ENCODE measurements at places on chromosomes 7 and 10.

- DNase-seq: no peak
Observed at GRCh38 chr7:149803551-149804074, 30.2 kb upstream of the ZNF467 start.

DNA sequence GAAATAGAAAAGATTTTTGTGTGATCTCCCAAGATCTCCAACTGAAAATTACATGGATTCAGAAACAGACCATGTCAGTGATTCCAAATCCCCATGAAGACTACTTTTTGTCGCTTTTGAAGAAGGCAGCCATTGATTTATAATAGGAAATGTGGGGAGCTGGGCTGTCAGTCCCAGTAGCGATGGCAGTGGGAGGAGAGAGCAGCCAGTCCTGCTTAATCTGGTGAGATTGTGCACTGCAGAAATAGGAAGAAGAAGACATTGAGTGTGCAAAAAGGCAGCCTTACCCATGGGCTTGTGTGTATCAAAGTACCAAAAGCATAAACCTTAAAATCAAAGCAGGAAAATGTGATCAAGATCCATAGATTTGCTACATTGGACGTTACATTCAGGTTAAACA lies 4.8 kb downstream of the ADRB1 start:
- no peak for DNase-seq

GRCh38 chr10:6386960-6387359 lies 184.2 kb downstream of the PFKFB3 start:
- no peak for DNase-seq

- no peak for DNase-seq
Observed at GRCh38 chr10:115674496-115674895, 581.3 kb downstream of the ATRNL1 start.

DNA sequence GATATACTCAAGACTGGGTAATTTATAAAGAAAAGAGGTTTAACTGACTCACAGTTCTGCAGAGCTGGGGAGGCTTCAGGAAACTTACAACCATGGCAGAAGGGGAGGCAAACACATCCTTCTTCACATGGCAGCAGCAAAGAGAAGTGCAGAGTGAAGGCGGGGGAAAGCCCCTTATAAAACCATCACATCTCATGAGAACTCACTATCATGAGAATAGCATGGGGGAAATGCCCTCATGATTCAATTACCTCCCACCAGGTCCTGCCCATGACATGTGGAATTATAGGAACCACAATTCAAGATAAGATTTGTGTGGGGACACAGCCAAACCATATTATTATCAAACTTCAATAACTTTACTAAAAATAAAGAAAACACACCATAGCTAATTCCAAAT lies 30.4 kb upstream of the JAZF1 start:
- no peak for DNase-seq

GRCh38 chr10:10911471-10911921 lies 106.2 kb upstream of the CELF2 start:
- no peak for DNase-seq

DNA sequence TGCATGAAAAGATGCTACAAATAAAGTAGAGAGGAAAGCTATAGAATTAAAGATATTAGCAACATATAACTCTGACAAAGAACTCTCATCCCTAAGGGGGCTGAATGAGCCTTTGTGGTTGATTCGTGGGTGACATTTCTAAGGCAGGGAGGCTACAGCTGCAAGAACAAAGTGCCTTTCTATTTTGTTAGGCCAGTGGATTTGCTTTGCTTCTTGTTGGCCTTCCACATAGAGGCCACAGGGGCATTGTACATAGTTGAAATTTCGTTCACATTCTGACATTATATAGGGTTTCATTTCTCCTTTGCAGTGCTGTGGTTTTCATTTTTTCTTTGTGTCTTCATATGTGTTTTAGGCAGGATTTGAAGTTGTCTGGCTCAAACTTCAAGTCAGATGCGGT lies 819.2 kb upstream of the C7orf33 start:
- DNase-seq: no peak

GRCh38 chr10:93464776-93465388 lies 17.3 kb downstream of the MYOF start:
- no peak for DNase-seq

DNA sequence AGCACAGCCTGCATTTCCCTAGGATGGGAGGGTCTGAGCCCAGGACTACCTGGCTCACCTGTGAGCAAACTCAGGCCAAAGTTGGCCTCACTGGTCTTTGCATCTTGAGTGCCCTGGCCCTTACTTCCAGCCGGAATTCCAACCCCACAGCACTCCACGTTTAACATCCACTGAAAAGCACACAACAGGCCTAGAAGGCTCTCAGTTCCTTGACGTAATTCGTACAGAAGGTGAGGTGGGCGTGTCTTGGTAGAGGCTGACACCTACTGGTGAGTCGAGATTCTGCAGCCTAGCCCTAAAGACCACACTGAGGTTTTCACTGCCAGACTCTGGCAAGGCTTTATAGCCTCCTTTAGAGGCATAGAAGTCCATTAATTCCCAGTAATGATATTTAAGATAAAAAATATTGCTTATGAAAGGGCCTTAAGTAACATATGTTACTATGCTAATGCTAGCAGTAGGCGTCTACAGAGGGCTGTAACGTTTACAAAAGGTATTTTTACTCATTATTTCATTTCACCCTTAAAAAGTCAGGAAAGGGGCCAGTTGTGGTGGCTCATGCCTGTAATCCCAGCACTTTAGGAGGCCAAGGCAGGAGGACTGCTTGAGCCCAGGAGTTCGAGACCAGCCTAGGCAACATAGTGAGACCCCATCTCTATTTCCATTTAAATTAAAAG lies 95.8 kb downstream of the HIP1 start:
- peak; percentile 82 for DNase-seq

DNA sequence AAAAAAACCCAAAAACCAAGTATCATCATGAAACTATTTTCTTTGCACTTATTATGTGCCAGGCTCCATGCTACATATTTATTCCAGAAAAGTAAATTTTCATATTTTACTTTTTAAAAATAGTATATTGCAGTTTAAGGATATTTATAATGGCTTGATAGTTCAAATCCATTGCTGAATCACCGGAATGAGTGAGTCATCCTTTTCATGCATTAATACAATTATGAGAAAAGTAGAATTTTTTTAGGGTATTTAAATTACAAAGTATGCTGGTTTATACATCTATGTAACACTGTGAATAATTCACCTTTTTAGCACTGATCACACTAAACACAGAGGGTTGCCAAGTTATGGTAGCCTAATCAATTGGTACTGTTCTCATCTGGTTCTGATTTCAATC lies 54.3 kb downstream of the SLC16A9 start:
- DNase-seq: no peak

GRCh38 chr10:77635402-77636227 lies 2.0 kb downstream of the KCNMA1 start:
- no peak for DNase-seq

GRCh38 chr7:47092336-47092735 lies 489.6 kb downstream of the TNS3 start:
- DNase-seq: no peak

GRCh38 chr7:21076054-21076453 lies 289.4 kb upstream of the SP8 start:
- no peak for DNase-seq

- no peak for DNase-seq
Observed at GRCh38 chr7:94352887-94353286, 41.8 kb upstream of the COL1A2 start.

- DNase-seq: no peak
Observed at GRCh38 chr7:3942816-3943745, 642.0 kb downstream of the SDK1 start.

DNA sequence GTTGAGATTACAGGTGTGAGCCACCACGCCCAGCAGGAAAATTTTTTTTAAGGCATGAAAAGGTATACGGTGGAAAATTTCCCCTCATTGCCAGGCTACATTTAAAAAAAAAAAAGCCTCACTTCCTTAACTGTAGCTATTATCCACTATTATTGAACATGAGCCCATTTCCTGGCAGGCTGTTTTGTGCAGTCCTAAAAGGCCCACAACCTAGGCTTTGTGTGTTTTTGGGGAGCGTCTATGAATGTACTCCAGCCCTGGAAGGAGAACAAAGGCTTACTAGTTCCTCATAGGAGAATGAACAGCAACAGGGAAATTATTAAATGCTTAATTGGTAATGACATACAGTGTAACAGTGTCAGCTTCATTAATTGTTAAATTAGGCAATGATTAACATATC lies 111.0 kb downstream of the ABLIM1 start:
- no peak for DNase-seq

GRCh38 chr7:77370606-77371005 lies 45.5 kb downstream of the GSAP start:
- DNase-seq: no peak

GRCh38 chr7:151873402-151873965 lies 3.4 kb downstream of the PRKAG2 start:
- DNase-seq: no peak

DNA sequence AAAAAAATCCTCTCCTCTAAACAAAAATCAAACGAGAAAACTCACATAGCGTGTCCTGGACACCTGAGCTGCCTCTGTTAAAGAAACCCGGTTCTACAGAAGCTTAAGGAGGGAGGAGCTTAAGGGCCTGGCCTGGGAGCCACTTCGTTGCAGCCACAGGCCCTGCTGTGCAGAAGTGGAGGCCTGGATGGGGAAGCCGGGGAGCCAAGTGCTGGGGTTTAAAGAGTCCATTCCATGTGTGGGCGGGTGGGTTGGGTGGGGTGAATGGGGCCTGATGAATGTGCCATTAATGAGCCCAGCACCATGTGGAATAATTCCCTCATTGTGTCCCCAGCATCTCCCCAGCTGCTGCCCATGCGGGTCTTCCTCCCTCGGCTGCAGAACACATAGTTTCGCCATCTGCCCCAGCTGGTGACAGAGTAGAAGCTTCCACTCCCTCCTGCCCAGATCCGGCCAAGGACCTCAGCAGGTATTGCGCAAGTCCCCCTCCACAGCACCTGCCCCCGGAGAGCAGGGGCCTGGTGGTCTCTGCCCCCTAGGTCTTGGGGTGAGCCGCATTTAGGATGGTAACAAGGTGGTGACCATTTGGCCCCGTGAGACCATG lies 127.8 kb upstream of the BTBD16 start:
- no peak for DNase-seq

GRCh38 chr10:6213908-6214307 lies 11.2 kb downstream of the PFKFB3 start:
- no peak for DNase-seq

DNA sequence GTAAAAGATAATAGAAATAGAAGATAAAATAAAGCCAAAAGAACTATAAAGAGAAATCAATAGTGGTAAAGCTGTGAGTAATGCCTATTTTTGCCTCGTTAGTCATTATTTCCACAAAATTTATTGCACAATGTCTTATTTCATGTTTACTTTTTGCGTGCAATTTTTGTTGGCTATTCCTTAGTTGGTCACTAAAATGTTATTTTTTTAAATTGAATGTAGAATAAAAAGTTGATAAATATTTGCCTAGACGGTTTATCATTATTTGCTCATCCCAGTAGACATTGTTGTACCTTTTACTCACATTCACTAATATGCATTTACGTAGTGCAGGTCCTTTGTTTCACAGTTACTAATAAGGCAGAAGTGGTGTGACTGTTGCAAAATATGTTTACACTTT lies 227.8 kb upstream of the BMPER start:
- DNase-seq: no peak

- DNase-seq: no peak
Observed at GRCh38 chr7:18330548-18330947, 165.0 kb upstream of the HDAC9 start.

DNA sequence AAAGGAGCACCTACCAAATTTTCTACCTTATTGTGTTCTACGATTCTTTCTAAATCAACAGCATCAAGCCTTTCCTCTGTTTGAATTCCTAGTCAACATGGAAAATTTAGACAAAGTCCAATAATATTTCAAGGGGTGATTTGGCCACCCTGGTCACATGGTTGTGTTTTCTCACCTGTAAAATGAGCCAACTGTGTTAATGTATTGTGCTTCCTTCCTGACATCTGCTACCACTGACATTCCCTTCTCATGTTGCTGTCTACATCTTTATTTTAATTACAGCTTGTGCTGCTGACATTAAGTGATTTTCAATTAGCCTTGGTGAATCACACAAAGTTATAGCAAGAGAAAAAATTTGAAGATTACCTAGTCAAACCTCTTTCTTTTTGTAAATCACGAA lies 83.0 kb upstream of the NPSR1 start:
- no peak for DNase-seq

DNA sequence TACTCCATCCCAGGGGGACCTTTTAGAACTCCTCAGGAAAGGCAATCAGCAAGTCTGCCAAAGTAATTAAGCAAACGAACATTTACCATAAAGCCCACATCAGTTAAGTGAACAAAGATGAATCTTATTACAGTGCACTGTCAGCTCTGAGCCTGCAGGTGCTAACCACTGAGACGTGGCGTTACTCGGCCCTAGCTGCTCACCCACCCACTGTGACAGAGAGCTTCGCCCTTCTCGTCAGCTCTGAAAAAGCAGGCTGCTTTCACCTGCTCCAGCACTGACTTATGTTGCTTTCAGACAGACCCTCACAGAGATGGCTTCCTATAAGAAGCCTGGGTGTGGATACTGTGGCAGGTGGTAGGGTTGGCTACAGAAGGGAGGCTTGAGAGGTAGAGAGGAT lies 57.7 kb upstream of the KCNIP2 start:
- DNase-seq: no peak

- DNase-seq: no peak
Observed at GRCh38 chr7:8325067-8325466, 63.1 kb upstream of the ICA1 start.

DNA sequence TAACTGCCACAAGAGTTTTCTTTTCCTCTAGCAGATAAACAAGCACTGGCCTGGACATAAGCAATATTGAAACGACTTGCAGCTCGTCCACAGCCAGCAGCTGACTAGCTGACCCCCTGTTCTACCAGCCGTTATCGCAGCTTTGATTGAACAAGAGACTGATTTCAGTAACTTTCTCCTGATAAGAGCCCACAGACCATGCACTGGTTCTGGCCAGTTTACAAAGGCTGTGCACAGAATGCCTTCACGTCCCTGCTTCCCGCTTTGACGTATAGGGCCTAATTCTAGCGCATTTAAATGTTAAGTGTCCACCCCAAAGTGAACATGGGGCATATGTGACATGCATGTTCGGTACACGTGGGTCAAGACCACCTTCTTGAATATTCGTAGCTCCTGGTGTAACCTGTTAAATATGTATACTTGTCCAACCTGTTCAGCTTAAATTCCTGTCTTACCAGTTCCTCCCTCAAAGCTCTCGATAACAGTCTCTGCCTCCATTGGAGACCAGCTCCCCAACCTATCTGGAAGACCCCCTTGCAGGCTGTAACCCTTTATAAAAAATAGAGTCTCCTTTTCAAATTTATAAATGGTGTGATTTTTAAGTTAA lies 69.2 kb downstream of the LYZL1 start:
- no peak for DNase-seq

DNA sequence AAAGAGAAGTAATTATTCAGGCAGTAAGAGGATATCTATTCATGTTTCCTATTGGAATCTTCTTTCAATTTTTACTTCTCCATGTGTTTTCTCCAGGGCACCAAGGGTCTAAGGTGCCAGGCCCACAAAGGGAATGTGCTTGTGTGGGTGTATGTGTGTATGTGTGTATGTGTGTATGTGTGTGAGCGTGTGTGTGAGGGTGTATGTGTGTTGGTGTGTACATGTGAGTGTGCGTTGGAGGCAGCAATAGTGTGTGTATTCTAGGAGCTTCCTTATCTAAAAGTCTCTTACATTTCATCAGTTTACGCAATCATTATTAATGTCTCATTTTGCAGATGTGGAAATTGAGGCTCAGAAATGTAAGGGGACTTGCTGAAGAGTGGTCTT lies 28.3 kb downstream of the RAMP3 start:
- DNase-seq: no peak

GRCh38 chr10:64505501-64505900 lies 984.3 kb downstream of the REEP3 start:
- DNase-seq: no peak
